ENCODE measurements at places on chromosomes 4 and X.

GRCh38 chr4:127304356-127304755, 328.4 kb upstream of the INTU start:
- no peak for DNase-seq

DNA sequence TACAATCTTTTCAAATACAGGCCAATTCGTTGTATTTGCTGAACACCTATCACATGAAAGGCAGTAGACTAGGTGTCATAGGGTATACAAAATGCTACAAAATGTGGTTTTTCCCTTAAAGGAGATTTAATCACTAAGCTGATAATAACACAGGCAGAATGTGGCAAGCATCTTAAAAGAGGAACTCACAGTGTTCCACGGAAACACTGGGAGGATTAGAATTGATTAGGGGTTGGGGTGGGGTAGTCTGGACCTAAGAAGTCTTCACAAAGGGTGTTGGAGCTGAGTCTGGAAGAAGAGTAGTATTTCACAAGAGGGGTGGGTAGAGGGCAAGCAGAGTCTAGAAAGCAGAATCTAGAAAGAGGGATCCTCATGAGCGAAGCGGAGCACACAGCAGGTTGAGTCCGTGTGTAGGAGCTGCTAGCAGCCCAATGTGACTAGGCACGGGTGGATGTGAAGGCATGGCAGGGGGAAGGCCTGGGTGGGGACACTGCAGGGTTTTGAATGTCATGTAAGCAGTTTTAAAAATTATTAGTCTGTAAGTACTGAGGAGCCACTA, 123.6 kb downstream of the MGST2 start:
- no peak for DNase-seq

GRCh38 chrX:39975101-39975925, 122.4 kb downstream of the BCOR start:
- peak; percentile 23 for DNase-seq

DNA sequence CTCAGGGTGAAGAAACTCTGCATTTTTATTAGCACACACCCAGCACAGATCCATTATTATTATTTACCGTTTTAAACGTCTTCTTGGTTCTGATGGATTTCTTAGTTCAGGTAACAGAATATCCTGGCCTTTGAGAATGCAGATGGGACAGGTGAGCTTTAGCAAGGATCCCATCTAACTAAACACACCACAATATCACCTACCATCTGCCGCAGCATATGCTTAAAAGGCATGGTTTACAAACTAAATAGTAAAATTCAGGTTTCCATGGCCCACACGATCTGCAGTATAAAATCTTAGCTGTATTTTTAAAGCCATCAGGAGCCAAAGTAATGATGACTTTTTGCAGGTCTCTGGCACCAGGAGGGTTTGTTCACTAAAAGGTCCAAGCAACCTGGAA, 31.7 kb upstream of the GATB start:
- DNase-seq, result no peak

DNA sequence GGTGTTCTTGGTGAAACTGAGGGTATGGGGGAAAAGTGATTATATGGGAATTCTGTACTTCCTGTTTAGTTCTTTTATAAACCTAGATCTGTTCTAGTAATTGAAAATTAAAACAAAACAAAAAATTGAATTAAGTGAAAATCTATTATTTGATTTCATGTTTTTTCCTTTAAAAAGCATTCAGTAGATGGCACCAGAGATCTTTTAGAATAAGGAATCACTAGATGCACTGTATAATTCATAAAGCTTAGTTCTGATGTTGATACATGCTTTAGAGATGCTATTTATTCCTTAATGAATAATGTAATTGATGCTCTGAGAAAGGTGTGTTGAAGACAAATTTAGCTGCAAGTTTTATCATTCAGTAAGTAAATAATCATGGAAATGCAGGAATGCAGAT, 87.3 kb downstream of the LCORL start:
- DNase-seq, result no peak

- no peak for DNase-seq
These were observed 179.1 kb upstream of the KLHL4 start for GRCh38 chrX:87338510-87338909.

- no peak for DNase-seq
These were observed 11.1 kb upstream of the GPM6A start for GRCh38 chr4:175823015-175823742.

GRCh38 chr4:122617597-122618593, 3.0 kb downstream of the IL21 start:
- DNase-seq, result no peak

- DNase-seq, result no peak
These were observed 1.9 kb upstream of the FTSJ1 start for GRCh38 chrX:48474127-48474526.
